Stimulated activated CD8-positive, alpha-beta memory T cell treated with anti-CD3 and anti-CD28 coated beads, Interleukin-7, amount 100 ng/mL, for 1 hour (primary cell): ENCODE measurements at places on chromosomes 2 and 18.

DNA sequence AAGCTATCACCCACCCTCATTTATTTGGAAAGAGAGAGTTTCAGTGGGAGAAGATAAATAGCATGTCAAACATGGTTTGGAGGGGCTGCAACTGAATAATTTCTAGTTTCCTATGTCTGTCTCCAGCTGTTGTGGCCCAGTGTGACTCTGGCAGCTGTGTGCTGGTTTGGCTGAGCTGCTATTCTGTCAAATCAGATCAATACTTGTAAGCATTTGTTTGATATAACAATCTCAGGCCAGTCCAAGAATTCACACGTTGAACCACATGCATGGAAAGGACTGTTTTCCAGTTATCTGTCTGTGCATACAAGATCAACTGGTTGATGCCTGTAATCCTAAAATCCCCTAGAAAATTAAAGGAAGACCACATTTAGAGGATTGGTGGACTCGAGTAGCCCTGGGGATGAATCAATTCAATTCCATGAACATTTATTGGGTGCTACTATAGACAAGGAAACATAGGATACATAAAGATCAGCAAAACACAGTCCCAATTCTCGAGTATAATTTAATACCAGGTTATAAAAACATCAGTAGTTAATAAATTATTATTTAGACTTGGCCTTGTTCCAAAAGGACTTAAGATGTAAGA is 209.0 kb upstream of the PARD3B start:
- no peak for DNase-seq

- no peak for DNase-seq
Observed at GRCh38 chr2:43227830-43228281, 1.4 kb upstream of the ZFP36L2 start.

GRCh38 chr18:59912007-59912550 is 12.3 kb downstream of the PMAIP1 start:
- no peak for DNase-seq

GRCh38 chr2:56231361-56231760 is 47.6 kb downstream of the CCDC85A start:
- no peak for DNase-seq

DNA sequence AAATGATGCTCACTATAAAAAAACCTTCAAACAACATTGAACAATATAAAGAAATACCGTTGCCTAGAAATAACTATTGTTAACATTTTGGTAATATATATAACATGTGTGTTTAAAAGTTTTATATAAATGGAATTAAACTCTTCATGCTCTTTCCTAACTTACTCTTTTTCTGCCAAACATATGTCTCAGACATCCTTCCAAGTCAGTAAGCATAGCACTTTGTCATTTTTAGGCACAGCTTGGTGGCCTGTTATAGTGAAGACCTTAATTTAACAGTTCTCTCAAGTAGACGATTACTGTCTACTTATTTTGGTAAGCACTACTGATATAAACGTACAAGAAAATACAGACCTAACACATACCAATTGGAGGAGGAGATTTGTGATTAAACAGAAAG is 23.9 kb downstream of the ABCG5 start:
- no peak for DNase-seq

GRCh38 chr18:26327062-26327461 is 100.8 kb downstream of the TAF4B start:
- DNase-seq: no peak

- no peak for DNase-seq
Observed at GRCh38 chr2:227759411-227760118, 13.9 kb downstream of the SCYGR8 start.

- no peak for DNase-seq
Observed at GRCh38 chr18:77178559-77178958, 46.0 kb upstream of the MBP start.

GRCh38 chr2:73177645-73178255 is 24.6 kb upstream of the NOTO start:
- DNase-seq: no peak

DNA sequence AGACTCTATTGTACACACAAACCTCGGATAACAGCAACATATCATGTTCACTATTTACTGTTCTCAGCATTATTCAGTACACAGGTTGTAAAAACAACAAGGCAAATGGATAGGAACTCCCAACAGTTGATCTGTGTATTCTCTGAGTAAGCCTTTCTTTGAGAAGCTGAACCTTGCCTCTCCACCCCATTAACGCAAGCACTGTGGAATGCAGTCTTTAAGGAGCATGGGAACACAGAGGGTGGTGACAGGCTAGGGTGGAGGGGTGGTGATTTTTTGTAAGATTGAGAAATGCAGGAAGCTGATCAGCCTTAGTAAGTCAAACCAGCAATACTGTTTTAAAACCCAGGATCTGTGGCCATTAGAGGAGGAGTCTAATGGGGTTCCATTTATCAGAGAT is 19.6 kb upstream of the SERPINB11 start:
- DNase-seq: no peak

DNA sequence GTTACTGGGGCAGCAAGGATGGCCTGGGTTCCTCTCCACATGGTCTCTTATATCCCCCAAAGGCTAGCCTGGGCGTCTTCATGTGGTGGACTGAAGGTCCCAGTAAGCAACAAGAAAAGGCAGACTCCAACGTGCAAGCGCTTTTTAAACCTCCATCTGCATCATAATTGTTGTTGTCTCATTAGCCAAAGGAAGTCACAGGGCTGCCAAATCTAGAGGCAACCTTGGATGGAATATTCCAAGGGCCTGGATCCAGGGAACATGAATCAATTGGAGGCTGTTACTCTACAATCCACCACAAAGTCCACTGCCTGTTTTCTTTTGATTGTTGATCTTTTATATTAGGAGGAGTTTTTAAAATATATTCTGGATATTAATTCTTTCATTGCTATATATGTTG is 118.8 kb downstream of the SH3RF3 start:
- no peak for DNase-seq
